ENCODE measurements at places on chromosomes 6 and 20.

- no peak for DNase-seq
These were observed 399.7 kb upstream of the ADGRB3 start for GRCh38 chr6:68235326-68235784.

GRCh38 chr20:3745686-3746173 is 13.2 kb downstream of the HSPA12B start:
- no peak for DNase-seq

DNA sequence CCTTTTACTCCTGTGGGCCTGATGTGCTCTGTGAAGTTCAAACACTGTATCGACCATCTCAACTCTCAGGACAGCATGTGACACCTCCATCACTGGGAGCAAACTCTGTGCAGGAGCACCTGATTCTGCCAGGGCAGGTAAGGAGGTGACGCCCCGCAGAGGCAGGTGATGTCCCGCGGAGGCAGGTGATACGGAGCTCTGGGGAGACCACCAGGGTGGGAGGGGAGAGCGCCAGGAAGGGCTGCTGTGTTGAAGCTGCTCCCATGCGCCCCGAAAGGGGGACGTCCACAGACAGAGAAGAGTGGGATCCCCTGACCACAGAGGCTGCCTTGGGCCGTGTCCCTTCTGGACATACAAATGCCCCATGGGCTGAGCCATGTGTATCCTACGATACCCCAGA is 58.3 kb downstream of the DACT2 start:
- DNase-seq = no peak

GRCh38 chr6:42938987-42939809 is 9.9 kb downstream of the CNPY3 start:
- DNase-seq = no peak

DNA sequence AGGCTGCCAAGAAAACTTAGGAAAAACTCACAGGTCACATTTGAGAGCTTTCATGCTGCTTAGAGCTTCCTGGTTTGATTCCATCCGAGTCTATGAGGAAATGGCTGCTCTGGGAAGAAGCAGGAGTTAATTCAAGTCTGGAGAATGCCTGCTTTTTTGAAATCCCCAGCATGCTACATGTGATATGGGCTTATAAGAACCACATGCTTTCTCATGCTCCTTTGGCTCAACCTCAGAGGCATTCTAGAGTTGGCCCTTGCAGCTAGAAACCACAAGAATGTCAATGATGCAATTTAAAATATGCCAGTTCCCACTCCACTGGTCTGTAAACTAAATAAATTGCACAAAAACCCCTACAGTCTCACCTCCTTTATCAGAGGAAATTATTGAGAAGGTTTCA is 142.9 kb upstream of the OLIG3 start:
- DNase-seq = no peak

DNA sequence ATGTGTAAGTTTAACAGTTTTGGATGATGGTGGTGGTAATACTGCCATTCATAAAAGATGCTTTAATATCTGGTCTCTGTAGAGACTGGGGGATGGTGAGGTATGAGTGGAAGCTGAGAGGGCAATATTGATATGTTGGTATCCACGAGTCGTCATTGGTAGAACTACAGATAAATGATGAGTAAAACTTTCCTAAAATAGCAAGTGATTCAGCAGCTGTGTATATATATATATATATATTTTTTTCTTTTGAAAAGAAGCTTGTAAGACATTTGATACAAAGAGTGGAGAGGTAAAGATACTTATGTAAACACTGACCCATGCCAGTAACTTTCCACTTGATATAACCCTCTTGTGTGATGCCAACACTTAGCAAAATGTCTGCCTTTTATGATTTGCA is 41.7 kb upstream of the CITED2 start:
- DNase-seq = no peak

DNA sequence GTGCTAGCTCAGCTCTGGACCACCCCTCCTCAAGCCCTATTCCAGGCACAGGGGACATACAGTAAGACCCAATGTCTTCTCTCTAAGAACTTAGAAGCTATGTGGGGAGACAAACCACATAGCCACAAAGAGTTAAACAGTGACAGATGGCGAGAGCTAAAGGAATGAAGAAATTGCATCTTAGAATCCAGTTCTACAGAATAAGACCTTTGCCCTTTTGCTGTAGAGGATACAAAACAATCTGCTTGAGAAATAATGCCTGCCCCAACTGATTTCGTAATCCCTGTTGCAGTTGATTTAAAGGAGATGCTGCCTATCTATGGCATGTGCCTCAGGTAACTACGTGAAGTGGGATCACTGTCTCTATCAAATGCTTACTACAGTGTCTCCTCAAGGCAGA is 31.2 kb downstream of the TNFRSF21 start:
- DNase-seq = no peak

- no peak for DNase-seq
These were observed 234.3 kb downstream of the QKI start for GRCh38 chr6:163648868-163649267.

DNA sequence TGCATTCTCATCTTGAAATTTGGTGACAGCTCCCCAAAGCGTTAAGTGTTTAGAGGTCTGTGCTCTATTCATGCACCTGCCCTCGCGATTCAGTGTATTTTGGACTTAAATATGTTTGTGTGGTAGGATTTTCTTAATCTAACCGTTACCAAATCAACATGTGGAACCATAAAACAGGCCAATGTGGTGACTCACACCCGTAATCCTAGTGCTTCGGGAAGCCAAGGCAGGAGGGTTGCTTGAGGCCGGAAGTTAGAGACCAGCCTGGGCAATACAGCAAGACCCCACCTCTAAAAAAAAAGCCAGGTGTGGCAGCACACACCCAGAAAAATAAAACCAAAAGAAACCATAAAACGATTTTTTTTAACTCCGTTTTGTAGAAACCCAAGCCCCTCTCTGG is 31.5 kb downstream of the PYGB start:
- DNase-seq = no peak

DNA sequence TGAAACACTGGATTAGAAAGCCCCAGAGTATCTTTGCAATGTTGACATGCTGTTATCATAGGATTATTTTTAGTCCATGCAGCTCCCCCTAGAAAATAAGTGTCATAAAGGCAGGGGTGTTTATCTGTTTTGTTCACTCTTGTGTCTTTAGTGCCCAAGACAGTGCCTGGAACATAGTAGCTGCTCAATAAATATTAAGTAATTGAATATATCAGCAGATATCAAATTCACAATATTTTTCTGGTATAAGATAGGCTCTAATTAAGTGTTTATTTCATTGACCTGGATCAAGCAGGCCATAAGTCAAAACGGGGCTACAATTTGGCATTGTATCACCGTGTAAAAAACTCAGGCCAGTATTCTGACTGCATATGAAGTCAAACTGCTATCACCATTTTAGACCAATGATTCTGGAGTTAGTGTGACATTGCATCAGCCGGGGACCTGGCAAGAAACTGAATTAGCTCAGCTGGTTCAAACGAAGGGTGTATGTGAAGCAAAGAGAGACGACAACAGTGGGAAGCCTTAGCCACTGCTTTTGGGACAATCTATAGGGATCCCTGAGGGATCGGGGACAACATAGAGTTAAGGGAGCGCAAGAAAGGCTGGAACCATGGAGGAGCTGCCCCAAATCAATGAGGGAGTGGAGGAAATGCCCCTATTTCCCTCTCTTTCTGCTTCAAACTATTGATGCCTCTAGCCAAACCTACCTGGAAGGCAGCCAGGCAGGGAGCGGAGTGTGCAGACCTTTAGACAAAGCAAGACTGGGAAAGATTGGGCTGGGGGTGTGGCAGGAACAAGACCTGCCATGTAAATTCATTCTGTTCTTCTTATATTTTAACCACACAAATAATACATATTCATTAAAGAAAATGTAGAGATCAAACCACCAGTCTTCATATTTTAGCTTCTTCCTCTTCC is 112.2 kb downstream of the PLEKHG1 start:
- DNase-seq = no peak

- DNase-seq = no peak
These were observed 119.7 kb downstream of the MAP3K4 start for GRCh38 chr6:161111261-161111660.

Measured in stimulated activated CD4-positive, alpha-beta T cell treated with anti-CD3 and anti-CD28 coated beads, Interleukin-2, amount 100 ng/mL, for 24 hours (primary cell).